T-helper 17 cell (primary cell): ENCODE measurements at places on chromosomes 6 and 20. TPM values are rescaled to one million over a fixed set of nuclear protein-coding genes. Genes with fewer than 3 reads are reported as not detected.

CCN6 gene
- total RNA-seq, result not detected

MATN4 gene
- not detected for total RNA-seq

SYCP2 gene
- 5.3 TPM for total RNA-seq

WFDC5 gene
- total RNA-seq, result not detected

PDYN gene
- not detected for total RNA-seq

RAET1L gene
- total RNA-seq, result not detected

THBS2 gene
- not detected for total RNA-seq

HLA-DOA gene
- 5.1 TPM for total RNA-seq

SAYSD1 gene
- 16.0 TPM for total RNA-seq

TRIM15 gene
- not detected for total RNA-seq

- peak overlapping the region; percentile 1 for H3K27ac ChIP-seq
- H3K4me3 ChIP-seq, result no peak overlapping the region
- peaks cover 50% of the 10 kb centered on the region for H3K27me3 ChIP-seq
- DNase-seq, result no peak
These were observed 286.2 kb downstream of the THBS2 start for GRCh38 chr6:168967281-168967925.

DNA sequence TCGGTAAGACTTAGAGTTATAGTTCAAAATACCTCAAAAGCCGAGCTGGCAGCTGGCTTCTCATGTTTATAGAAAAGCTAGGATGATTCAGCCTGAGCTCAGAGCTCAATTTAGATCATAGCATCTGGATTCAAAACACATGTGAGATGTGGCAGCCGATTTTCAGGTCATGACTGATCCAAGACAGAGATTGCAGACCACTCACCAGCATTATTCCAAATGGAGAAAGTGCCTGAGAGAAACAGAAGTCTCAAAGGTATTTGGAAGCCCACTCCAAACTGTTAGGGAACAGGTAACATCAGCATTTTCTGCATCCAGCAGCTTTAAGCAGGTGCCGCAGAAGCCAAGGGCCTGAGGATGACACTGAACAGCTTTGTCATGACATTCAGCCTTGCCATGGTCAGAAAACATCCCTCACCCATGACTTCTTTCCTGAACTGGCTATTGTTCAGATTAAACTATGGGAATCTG lies 102.2 kb downstream of the BACH2 start:
- H3K27me3 ChIP-seq, result no peaks in the 10 kb centered on the region
- no peak overlapping the region for H3K4me3 ChIP-seq
- peaks cover 15% of the 10 kb centered on the region for H3K4me1 ChIP-seq
- no peak for DNase-seq

GRCh38 chr6:80021591-80021990 lies 17.1 kb downstream of the TTK start:
- H3K4me3 ChIP-seq, result no peak overlapping the region
- no peak for DNase-seq
- no peaks in the 10 kb centered on the region for H3K27me3 ChIP-seq
- H3K4me1 ChIP-seq, result peaks cover 6% of the 10 kb centered on the region
- H3K27ac ChIP-seq, result no peak overlapping the region

DNA sequence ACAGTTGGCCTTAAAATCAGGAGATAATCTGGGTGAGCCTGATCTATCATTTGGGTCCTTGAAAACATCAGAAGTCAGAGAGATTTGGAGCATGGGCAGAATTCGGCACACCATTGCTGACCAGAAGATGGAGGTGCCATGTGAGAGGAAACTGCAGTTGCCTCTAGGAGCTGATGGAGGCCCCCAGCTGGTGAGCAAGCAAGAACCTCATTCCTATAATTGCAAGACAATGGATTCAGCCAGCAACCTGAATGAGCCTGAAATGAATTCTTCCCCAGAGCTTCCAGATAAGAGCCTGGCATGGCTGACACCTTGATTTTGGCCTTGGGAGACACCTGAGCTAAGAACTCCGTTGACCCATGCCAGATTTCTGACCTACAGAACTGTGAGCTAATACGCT lies 76.3 kb upstream of the FYN start:
- peaks cover 4% of the 10 kb centered on the region for H3K27me3 ChIP-seq
- peak overlapping the region; percentile 8 for H3K27ac ChIP-seq
- H3K4me3 ChIP-seq, result no peak overlapping the region
- peaks cover 2% of the 10 kb centered on the region for H3K36me3 ChIP-seq
- no peak for DNase-seq

- H3K4me1 ChIP-seq, result peaks cover 37% of the 10 kb centered on the region
- DNase-seq, result peak; percentile 75
- peak within 1 kb of the TSS; percentile 98 for H3K4me3 ChIP-seq
- H3K27ac ChIP-seq, result peak within 1 kb of the TSS; percentile 97
- H3K27me3 ChIP-seq, result no peaks in the 10 kb centered on the region
These were observed at the start of gene NCOA7 for GRCh38 chr6:125790358-125791150. TSS of gene NCOA7 (plus strand) at chr6:125790960. CDS start at chr6:125815355, 24,395 bp downstream.

DNA sequence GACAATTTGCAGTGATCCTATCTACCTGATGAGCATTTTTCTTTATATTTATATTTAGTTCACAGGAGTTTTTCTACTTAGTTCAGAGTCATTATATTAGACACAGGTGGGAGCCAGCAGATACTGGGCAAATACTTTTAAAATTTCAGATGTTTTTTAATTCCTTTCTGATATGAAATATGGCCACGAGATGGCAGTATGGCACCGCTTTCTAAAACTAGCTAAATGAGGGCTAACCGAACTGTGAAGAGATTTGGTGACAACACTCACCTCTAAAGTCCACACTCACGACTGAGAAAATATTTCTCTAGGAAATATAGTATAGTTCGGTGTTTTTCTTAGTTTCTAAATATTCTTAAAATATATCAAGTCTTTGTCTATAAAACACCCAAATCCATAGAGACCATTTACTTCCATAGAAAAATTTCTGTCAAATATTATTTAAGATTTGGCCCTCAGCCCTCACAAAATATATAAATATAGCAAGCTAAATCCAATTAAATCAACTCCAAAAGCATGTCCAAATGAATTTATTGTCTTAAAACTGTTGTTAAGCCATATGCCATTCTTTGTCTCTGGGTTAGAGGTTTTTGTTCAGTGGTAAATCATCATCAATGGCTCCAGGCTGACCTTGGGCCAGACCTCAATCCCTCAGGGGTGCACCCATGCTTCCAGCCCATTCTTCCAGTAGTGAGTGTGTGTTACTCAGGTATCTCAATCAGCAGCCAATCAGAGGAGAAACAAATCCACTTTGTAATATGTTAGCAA lies 63.6 kb downstream of the HUS1B start:
- H3K4me3 ChIP-seq, result no peak overlapping the region
- H3K27ac ChIP-seq, result peak overlapping the region; percentile 80
- no peak for DNase-seq
- H3K4me1 ChIP-seq, result peaks cover 8% of the 10 kb centered on the region
- H3K27me3 ChIP-seq, result no peaks in the 10 kb centered on the region
- peaks cover 21% of the 10 kb centered on the region for H3K36me3 ChIP-seq

GRCh38 chr6:144582939-144583613 lies 297.9 kb downstream of the UTRN start:
- H3K4me1 ChIP-seq, result peaks cover 39% of the 10 kb centered on the region
- H3K4me3 ChIP-seq, result peak overlapping the region; percentile 97

GRCh38 chr20:10621149-10621548 lies 52.6 kb downstream of the JAG1 start:
- H3K27me3 ChIP-seq, result no peaks in the 10 kb centered on the region
- no peak overlapping the region for H3K27ac ChIP-seq
- no peak overlapping the region for H3K4me3 ChIP-seq
- DNase-seq, result no peak
- H3K4me1 ChIP-seq, result no peaks in the 10 kb centered on the region
- H3K36me3 ChIP-seq, result peaks cover 6% of the 10 kb centered on the region

DNA sequence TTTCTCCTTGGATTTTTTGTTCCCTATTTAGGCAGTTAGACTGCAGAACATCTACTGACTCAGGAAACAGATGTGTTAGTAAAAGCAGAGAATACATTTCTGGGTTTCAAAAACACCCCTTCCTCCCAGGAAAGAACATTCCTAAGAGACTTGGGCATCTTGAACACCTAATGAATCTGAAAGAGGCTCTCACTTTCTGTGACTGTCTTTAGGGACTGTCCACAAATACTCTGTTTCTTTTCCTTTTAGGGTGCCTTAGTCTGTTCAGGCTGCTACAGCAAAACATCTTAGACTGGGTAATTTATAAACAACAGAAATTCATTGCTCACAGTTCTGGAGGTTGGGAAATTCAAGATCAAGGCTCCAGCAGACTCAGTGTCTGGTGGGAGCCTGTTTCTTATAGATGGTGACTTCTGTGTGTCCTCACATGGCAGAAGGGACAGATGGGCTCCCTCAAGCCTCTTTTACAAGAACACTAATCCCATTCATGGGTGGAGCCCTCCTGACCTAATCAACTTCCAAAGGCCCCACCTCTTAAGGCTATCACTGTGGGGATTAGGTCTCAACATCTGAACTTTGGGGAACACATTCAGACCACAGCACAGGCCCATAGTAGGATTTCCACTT lies 19.4 kb upstream of the CCN5 start:
- H3K27me3 ChIP-seq, result peaks cover 4% of the 10 kb centered on the region
- H3K36me3 ChIP-seq, result no peaks in the 10 kb centered on the region
- no peaks in the 10 kb centered on the region for H3K4me1 ChIP-seq
- no peak overlapping the region for H3K27ac ChIP-seq

DNA sequence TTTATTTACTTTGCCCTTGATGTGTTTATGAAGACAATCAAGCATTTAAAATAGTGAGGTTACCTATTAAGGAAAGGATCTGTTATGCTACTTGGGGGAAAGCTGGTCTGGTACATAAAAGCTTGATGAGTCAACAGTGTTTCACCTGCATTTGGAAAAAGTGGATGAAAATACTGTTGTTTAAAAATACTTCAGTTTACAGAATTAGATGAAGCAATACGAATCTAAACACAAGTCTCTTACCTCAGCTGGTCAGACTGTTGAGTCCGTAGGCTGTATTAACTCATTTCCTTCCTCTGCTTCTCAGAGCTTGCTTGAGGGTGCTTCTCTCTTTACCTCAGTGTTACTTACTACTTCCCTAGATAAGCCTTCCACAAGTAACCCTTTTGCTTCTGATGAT lies 36.1 kb downstream of the NKX2-4 start:
- H3K4me1 ChIP-seq, result peaks cover 8% of the 10 kb centered on the region
- H3K27ac ChIP-seq, result no peak overlapping the region
- no peak for DNase-seq
- no peaks in the 10 kb centered on the region for H3K27me3 ChIP-seq
- H3K36me3 ChIP-seq, result peaks cover 17% of the 10 kb centered on the region

- H3K27me3 ChIP-seq, result no peaks in the 10 kb centered on the region
- H3K36me3 ChIP-seq, result peaks cover 34% of the 10 kb centered on the region
- peak overlapping the region; percentile 99 for H3K4me3 ChIP-seq
- peaks cover 64% of the 10 kb centered on the region for H3K4me1 ChIP-seq
- peak overlapping the region; percentile 100 for H3K27ac ChIP-seq
These were observed 585 bp downstream of the PSMB9 start for GRCh38 chr6:32854376-32855178.

- no peak overlapping the region for H3K4me3 ChIP-seq
- H3K27me3 ChIP-seq, result peaks cover 15% of the 10 kb centered on the region
- peaks cover 2% of the 10 kb centered on the region for H3K36me3 ChIP-seq
- peak overlapping the region; percentile 54 for H3K27ac ChIP-seq
- DNase-seq, result no peak
These were observed 11.3 kb upstream of the DSN1 start for GRCh38 chr20:36784900-36785299.

- no peak overlapping the region for H3K27ac ChIP-seq
- peaks cover 7% of the 10 kb centered on the region for H3K36me3 ChIP-seq
- H3K4me1 ChIP-seq, result peaks cover 11% of the 10 kb centered on the region
- no peaks in the 10 kb centered on the region for H3K27me3 ChIP-seq
- H3K4me3 ChIP-seq, result no peak overlapping the region
- DNase-seq, result no peak
These were observed 92.7 kb downstream of the SLX4IP start for GRCh38 chr20:10527781-10528180.

DNA sequence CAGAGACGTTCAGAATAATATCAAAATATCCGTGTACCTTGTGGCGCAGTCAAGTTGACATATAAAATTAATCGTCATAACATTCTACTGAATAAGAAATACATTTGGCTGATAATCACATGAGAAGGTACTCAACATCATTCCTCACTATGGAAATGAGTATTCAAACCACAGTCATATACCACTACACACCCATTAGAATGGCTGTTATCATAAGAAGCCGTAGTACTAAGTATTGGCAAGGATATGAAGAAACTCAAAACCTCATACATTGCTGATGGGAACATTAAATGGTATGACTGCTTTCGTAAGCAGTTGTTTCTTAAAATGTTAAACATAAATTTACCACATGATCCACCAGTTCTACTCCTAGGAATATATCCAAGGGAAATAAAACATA lies 244.7 kb downstream of the CDKAL1 start:
- DNase-seq, result no peak
- peaks cover 13% of the 10 kb centered on the region for H3K36me3 ChIP-seq
- peaks cover 2% of the 10 kb centered on the region for H3K4me1 ChIP-seq
- H3K27me3 ChIP-seq, result no peaks in the 10 kb centered on the region
- no peak overlapping the region for H3K27ac ChIP-seq
- no peak overlapping the region for H3K4me3 ChIP-seq

DNA sequence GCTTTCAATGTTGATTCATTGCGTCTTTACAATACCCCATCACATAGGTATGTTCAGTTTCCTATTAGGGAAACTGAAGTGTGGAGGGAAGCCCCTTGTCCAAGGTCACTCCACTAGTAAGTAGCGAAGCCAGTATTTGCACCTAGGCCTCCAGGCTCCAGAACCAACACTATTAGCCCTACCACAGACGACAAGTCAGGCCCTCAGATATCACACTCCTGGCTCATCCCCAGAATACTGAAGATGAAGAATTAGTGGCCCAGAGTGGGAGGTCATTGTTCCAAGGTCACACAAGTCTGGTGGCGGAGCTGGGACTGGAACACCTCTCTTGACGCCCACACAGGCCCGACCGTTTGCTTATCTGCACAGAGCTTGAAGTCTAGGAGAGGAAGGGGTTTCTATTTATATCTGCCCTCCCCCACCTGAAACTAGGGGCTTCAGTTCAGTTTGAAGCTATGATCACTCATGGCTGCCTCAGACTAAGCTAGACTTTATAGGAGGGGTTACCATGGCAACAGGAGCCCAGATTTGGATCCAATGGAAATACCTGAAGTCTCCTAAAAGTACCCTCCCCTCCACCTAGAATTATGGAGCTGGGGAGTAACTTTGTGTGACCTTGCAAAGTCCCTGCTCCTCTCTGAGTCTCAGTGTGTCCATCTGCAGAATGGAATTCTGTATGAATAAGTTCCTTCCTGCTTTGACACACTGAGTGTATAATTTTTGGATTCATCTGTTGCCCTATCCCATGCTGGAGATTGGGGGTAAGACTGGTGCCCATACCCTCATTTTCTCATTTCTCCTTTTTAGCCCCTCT lies 2.2 kb downstream of the SNTA1 start:
- H3K4me3 ChIP-seq, result no peak overlapping the region
- no peak overlapping the region for H3K27ac ChIP-seq
- peaks cover 17% of the 10 kb centered on the region for H3K4me1 ChIP-seq

GRCh38 chr6:53476964-53477363 lies 67.9 kb downstream of the GCLC start:
- no peak for DNase-seq
- no peak overlapping the region for H3K27ac ChIP-seq
- H3K4me3 ChIP-seq, result no peak overlapping the region
- peaks cover 5% of the 10 kb centered on the region for H3K36me3 ChIP-seq
